ENCODE measurements at places on chromosomes 12 and 14.

- no peak for DNase-seq
Observed at GRCh38 chr14:76779221-76780057, 18.2 kb downstream of the VASH1 start.

GRCh38 chr12:66132408-66132807 is 1.9 kb upstream of the LLPH start:
- DNase-seq = no peak

GRCh38 chr14:89466944-89467343 is 49.9 kb upstream of the FOXN3 start:
- DNase-seq = no peak

GRCh38 chr12:11814374-11814773 is 164.9 kb downstream of the ETV6 start:
- DNase-seq = no peak

DNA sequence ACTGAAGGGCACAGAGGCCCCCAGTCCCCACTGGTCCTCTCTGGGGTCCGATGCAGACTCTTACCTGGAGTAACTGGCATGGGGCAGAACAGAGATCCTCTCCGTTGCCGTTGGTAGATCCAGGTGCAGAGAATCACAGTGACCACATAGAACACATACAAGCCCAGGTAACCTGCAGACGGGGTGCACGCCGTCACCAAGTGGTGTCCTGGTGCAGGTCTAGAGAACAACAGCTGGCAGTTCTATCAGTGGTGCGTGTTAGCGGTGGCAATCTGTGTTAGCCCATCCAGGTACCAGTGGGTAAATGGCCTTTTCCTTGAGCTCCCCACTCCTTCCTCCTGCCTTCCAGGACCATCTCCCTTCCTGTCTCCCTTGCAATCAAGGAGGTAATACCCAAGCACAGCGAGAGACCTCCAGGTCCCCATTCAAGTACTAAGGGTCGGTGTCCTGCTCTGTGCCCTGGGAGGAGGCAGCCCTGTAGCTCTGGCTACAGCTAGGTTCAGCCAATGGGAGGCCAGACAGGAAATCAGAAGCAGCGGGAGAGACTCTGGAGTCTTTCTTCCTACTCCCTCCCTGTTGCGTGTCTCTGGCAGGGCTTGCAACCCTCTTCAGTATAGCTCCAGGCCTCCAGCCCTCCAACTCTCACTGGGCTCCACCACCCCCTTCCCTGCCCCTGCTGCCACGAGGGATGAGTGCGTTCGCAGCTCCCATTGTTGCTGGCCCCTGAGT is 15.8 kb downstream of the SLC8B1 start:
- DNase-seq = no peak

GRCh38 chr12:121769831-121770301 is 23.6 kb downstream of the RHOF start:
- no peak for DNase-seq

DNA sequence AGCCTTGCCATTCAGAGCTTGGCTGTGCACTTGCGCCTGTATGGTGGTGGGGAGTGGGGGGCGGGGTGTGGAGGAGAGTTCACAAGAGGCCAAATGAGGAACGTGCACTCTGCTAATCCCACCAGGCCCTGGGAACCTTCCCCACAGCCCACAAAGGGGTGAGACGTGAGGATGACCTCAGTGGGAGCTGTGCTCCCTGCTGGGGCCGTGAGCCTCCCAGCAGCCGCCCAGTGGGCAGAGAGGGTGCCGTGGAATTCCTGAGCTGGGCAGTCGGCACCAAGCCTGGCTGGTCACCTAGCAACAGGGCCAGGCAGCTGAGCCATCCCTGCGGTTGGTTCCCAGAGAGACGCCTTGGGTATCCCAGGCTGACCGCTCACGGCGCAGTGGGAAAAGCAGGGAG is 53.7 kb downstream of the CCNK start:
- no peak for DNase-seq

DNA sequence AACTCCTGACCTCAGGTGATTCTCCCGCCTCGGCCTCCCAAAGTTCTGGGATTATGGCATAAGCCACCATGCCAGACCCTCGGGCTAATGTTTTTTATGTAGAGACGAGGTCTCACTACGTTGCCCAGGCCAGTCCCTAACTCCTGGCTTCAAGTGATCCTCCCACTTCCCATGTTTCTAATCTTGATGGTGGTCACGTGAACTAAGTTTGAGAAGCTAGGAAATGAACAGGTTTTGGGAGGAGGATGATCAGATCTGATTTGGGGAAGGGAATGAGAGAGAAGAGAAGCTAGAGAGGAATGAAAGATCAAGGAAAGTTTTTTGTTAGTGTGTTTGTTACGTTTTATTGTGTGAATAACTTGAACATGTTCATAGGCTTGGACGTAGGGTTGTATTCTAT is 17.2 kb upstream of the SINHCAF start:
- DNase-seq = no peak
